ENCODE measurements at places on chromosomes 4 and X.

DNA sequence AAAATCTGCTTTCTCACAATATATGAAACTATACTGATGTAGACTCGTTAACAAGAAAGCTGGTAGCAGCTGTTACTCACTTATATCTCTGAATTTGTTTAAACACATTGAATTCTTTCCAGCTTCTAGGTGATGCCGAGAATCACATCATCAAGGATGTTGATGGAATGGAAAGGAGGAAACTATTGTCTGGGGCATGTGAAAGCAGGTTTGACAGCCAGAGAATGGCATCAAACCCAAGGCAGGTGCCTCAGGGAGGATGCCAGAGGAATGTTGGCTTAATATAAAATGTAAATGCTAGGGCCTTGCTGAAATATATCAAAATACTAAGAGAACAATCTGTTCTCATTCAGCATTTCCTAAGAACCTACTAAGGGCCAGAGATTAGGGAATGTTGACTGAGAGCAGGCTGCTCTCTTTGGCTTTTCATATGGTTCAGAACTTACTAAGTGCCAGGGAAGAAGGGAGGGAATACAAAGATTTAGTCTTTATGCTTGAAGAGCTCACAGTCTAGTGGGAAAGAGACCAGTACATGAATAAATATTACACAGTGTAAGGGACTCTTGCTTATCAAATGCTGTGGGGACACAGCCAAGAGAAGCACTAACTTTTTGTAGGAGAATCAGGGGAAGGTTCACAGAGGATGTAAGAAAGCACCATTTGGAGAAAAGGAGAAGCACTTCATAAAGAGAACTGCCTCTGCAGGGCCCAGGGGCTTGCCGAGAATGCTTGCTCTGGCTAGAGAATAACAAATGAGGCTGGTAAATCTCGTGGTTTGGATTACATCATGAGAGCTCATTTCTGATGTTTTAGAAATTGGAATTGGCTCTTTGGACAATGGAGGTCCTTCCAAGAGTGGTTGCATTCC lies 14.7 kb downstream of the SLIT2 start:
- no peaks in the 10 kb centered on the region for H3K27me3 ChIP-seq
- no peaks in the 10 kb centered on the region for H3K4me1 ChIP-seq
- no peaks in the 10 kb centered on the region for H3K36me3 ChIP-seq
- DNase-seq: peak; percentile 16
- no peak overlapping the region for H3K4me3 ChIP-seq

DNA sequence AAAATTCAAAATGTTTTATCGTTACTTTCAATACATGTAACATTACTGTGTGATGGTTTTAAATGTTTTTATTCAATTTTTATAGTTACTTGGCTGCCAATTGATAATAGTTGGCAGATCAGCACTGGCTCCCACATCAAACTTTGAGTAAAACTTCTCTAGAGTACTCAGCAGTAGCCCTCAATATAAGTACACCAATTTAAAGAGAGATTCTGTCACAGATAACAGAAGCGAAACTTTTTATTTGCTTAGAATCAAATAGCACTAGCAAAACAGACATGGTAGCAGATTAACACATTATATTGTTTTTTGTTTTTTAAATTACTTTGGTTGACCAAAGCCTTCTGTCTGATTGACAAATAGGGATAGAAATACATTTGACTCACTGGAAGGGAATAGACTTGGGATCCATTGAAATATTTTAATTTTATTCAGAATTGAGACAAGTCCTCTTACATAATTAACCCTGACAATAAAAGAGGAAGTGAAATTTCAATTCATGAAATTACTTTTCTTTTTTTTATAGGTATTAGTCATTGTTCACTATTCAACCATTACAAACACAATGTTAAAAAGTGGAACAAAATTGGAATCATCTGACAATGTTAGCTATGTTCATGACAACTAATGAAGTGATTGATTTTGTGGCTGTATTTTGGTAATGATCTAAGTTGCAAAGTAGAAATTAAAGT lies 554.9 kb downstream of the KLHL4 start:
- no peaks in the 10 kb centered on the region for H3K4me1 ChIP-seq
- H3K27me3 ChIP-seq: no peaks in the 10 kb centered on the region
- DNase-seq: no peak

GRCh38 chrX:135985157-135985972 lies at the start of gene SLC9A6:
SLC9A6 (plus strand) TSS chrX:135985435; CDS start chrX:135985659, 224 bp downstream.
- H3K27me3 ChIP-seq: no peaks in the 10 kb centered on the region
- H3K27ac ChIP-seq: peak within 1 kb of the TSS; percentile 82
- peaks cover 22% of the 10 kb centered on the region for H3K4me1 ChIP-seq

DNA sequence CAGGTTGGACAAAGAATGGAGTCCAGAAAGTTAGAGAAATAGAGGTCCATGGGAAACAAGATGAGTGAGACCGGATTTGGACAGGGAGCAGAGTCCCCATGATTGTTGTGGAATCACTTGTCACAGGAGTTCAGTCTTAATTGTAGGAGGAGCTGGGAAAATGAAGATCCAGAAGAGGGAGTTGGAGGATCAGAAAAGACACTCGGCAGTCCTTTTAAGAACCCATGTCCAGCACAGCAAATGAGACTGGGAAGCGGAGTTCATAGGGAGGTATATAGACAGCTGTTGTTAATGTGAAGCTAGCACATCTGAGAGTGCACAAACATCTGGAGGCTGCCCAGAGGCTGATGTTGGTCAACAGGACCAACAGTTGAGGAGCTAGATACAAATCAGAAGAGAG lies 111.4 kb upstream of the RXFP1 start:
- H3K4me3 ChIP-seq: no peak overlapping the region
- no peak overlapping the region for H3K27ac ChIP-seq
- H3K4me1 ChIP-seq: no peaks in the 10 kb centered on the region

DNA sequence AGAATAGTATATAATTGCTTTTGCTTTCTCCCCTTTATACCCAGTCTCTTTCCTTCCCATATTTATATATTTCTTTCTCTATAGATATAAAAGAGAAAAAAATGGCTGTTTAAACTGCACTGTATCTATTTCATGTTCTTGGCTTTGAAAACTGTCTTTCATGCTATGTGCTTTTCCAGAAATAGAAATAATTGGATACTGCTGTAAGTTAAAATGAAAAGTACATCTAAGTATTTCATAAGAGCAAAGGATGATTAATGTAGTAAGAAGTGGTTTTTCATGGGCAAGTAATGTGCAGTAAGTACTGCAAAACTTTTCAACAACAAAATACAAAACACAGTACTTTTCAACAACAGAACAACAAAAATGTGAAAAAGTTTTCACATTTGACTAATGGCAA lies 237.9 kb downstream of the SNCA start:
- no peaks in the 10 kb centered on the region for H3K4me1 ChIP-seq
- no peaks in the 10 kb centered on the region for H3K27me3 ChIP-seq
- H3K4me3 ChIP-seq: no peak overlapping the region
- DNase-seq: no peak
- H3K27ac ChIP-seq: no peak overlapping the region
- no peaks in the 10 kb centered on the region for H3K36me3 ChIP-seq

DNA sequence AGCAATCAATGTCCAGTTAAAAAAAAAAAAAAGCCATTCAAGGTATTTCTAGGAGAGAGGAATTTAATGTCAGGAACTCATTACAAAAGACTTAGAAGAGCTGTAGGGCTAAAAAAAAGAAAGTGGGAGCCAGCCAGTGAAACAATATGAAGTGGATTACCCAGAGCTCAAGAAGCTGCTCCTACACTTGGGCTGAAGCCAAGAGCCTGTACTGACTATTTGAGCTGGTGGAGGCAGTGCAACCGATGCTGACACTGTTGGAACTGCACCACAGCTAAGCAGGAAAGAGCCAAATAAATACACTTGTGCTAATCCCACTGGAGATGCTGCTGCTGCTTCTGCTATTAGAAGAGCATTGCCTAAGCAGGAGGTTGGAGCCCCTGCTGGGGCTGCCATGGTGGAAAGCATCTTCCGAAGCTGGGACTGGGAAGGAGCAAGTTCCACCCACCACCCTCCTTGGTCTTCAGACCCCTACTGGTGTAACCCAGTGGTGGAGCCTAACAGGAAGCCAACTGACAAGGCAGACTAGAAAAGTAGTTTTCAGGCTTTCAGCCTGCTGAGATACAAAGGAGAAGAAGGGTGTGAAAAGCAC lies 65.4 kb downstream of the CXXC4 start:
- no peaks in the 10 kb centered on the region for H3K27me3 ChIP-seq
- H3K4me3 ChIP-seq: no peak overlapping the region
- H3K27ac ChIP-seq: no peak overlapping the region

DNA sequence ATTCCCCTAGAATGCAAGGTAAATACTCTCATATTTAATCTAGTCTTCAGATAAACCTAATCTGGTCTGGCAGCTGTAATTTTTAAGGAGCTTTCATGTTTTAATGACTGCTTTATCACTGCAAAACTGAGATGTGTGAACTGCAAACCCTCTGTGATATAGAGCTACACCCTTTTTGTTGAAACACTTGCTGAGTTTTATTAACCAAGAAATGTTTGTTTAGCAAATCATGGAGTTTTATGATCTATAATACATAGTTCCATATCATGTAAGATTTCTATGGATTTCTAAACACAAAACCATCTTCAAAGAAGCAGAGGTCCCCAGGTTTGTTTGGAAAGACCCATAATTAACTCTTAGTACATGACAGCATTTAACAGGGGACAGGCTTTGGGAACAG lies 126.4 kb downstream of the BTC start:
- DNase-seq: no peak
- no peak overlapping the region for H3K27ac ChIP-seq
- H3K36me3 ChIP-seq: no peaks in the 10 kb centered on the region
- no peak overlapping the region for H3K4me3 ChIP-seq
- peaks cover 3% of the 10 kb centered on the region for H3K27me3 ChIP-seq
- H3K4me1 ChIP-seq: no peaks in the 10 kb centered on the region

GRCh38 chr4:25938787-25939186 lies 24.8 kb downstream of the SMIM20 start:
- no peaks in the 10 kb centered on the region for H3K27me3 ChIP-seq
- peak; percentile 42 for DNase-seq
- H3K4me1 ChIP-seq: peaks cover 16% of the 10 kb centered on the region
- H3K36me3 ChIP-seq: no peaks in the 10 kb centered on the region
- H3K4me3 ChIP-seq: no peak overlapping the region
- peak overlapping the region; percentile 54 for H3K27ac ChIP-seq

GRCh38 chr4:177263818-177264217 lies 45.9 kb upstream of the NEIL3 start:
- H3K4me3 ChIP-seq: no peak overlapping the region
- no peaks in the 10 kb centered on the region for H3K27me3 ChIP-seq
- H3K36me3 ChIP-seq: no peaks in the 10 kb centered on the region
- H3K27ac ChIP-seq: no peak overlapping the region
- DNase-seq: no peak
- H3K4me1 ChIP-seq: no peaks in the 10 kb centered on the region

GRCh38 chr4:80610845-80611677 lies 275.5 kb downstream of the CFAP299 start:
- H3K4me1 ChIP-seq: no peaks in the 10 kb centered on the region
- no peak overlapping the region for H3K4me3 ChIP-seq
- DNase-seq: no peak

GRCh38 chr4:3732076-3733028 lies 33.8 kb upstream of the ADRA2C start:
- H3K4me1 ChIP-seq: peaks cover 5% of the 10 kb centered on the region
- peaks cover 79% of the 10 kb centered on the region for H3K27me3 ChIP-seq
- no peaks in the 10 kb centered on the region for H3K36me3 ChIP-seq
- no peak overlapping the region for H3K27ac ChIP-seq
- DNase-seq: no peak

GRCh38 chrX:129813662-129814368 lies 29.9 kb downstream of the ZDHHC9 start:
- H3K36me3 ChIP-seq: peaks cover 29% of the 10 kb centered on the region
- H3K4me3 ChIP-seq: no peak overlapping the region
- no peak overlapping the region for H3K27ac ChIP-seq
- no peak for DNase-seq

Measured in left ventricle myocardium inferior (tissue), 1 donor.